ENCODE measurements at places on chromosomes 16 and 17.
A peak's percentile ranks its signal among the peaks of the same experiment; 100 is the strongest.

GRCh38 chr17:69575346-69575761 lies 160.9 kb downstream of the MAP2K6 start:
- DNase-seq: no peak

GRCh38 chr17:29568331-29569244 lies at the start of gene TP53I13:
TSS of gene TP53I13 (plus strand) at chr17:29568701. CDS start at chr17:29568759, 58 bp downstream.
- peak; percentile 58 for DNase-seq

- DNase-seq: no peak
Measured at GRCh38 chr16:57972306-57972705, 1.4 kb upstream of the CNGB1 start.

DNA sequence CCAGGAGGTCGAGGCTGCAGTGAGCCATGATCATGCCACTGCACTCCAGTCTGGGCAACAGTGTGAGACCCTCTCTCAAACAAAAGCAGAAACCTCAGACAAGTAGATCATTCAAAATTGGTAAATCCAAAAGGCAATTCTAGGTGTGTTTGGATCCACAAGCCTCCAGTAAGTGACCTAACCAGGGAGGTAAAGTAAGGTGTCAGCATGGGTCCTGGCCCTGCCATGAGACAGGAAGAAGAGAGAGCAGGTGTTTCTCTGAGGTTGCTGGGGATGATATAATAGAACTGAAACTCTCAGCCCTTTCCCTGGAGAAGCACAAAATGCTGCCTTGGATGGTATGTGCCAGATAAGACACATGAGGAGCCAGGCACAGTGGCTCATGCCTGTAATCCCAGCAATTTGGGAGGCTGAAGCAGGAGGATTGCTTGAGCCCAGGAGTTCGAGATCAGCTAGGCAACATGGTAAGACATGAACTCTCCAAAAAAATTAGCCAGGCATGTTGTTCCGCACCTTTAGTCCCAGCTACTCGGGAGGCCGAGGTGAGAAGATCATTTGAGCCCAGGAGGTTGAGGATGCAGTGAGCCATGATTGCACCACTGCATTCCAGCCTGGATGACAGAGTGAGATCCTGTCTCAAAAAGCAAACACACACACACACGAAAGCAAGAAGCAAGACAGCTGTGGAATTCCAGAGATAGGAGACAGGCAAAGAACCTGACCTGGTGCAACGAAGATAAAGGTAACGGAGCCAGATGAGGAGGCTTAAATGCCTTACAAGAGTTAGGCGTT lies 6.5 kb downstream of the TM4SF5 start:
- no peak for DNase-seq

- no peak for DNase-seq
Measured at GRCh38 chr17:64231567-64232141, 31.4 kb downstream of the TEX2 start.

DNA sequence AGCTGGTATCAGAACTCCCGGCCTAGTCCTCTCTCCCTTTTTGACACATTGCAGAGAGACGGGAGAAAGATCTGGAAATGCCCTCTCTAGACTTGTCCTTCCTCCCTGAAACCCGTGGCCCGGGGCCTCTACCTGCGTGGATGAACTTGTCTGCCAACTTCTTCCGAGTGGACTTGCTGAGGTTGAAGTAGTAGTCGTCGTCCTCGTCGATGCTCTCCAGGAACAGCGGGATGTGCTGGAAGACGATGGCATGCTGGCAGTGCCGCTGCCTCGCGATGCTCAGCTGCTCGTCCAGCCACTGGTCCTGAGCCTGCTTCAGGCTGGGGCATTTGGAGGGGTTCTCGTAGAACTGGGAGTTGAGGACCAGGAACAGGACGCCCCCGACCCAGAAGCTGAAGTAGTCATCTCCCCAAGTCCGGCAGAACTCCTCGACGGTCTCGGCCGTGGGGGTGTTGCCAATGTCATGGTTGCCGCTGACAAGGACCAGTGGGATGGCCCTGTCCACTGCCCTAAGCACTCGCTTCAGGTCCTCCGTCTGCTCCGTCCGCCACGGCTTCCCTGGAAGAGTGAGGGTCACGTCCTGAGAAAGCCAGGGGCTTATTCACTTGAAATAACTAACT lies 99.1 kb downstream of the CPPED1 start:
- no peak for DNase-seq

- no peak for DNase-seq
Measured at GRCh38 chr17:46028374-46028773, 29.3 kb downstream of the STH start.

DNA sequence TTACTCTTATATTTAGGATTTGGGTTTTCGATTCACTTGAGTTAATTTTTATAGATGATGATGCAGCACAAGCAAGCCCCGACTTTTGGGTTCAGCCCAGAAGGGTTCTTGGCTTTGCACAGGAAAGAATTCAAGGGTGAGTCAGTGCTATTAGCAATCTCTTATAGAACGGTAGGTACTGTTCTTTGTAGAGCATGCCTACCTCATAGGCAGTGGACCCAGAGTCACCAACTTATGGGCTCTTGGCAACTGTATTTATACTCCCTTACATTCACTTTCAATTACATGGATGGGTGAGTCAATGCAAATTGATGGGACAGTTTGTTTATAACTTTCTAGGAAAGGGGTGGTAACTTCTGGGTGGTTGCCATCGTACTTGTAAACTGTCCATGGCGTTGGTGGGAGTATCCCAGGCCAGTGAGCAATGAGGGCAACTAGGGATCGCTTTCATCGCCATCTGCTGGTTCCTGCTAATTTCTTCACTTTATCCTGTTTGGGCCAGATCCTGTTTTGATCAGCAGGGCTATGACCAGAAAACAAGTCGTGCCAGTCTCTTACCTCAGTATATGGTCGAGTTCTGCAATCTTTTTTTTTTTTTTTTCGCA lies 362.6 kb downstream of the CNTNAP4 start:
- DNase-seq: peak; percentile 2

DNA sequence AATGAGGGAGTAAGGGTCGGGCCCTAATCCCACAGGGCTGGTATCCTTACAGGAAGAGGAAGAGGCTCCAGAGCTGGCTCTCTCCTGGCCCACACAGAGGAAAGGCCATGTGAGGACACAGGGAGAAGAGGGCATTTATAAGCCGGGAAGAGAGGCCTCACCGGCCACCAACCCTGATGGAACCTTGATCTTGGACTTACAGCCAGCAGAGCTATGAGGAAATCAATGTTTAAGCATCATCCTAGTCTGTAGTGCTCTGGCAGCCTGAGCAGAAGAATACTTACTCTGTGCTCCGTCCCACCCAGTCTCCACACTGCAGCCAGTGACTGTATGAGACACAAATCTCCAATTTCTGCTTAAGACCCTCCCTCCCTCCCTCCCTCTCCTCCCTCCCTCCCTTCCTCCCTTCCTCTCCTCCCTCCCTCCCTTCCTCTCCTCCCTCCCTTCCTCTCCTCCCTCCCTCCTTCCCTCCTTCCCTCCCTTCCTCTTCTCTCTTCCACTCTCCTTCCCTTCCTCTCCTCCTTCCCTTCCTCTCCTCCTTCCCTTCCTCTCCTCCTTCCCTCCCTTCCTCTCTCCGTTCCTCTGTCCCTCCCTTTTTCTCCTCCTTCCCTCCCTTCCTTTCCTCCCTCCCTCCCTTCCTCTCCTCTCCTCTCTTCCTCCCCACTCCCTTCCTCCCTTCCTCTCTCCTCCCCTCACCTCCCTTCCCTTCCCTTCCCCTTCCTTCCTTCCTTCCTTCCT lies 8.9 kb upstream of the TMEM220 start:
- DNase-seq: no peak

DNA sequence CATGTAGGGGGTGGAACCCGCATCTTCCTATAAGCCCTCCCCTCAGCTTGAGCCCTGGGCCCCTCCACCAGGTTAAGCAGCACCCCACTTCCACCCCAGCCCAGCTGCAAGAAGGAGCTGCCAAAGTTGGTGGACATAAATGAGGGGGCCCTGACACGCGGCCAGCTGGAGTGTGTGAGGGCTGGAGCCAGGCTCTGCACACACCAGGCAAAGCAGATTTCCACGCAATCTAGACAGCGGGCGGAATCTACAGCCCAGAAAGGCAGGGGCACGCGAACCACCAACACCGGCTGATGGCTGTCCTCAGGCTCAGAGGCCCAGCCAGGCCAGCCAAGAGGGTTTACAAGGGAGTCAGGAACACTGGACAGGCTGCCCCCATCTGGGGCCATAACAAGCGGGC lies 171.2 kb downstream of the ZNF423 start:
- no peak for DNase-seq

DNA sequence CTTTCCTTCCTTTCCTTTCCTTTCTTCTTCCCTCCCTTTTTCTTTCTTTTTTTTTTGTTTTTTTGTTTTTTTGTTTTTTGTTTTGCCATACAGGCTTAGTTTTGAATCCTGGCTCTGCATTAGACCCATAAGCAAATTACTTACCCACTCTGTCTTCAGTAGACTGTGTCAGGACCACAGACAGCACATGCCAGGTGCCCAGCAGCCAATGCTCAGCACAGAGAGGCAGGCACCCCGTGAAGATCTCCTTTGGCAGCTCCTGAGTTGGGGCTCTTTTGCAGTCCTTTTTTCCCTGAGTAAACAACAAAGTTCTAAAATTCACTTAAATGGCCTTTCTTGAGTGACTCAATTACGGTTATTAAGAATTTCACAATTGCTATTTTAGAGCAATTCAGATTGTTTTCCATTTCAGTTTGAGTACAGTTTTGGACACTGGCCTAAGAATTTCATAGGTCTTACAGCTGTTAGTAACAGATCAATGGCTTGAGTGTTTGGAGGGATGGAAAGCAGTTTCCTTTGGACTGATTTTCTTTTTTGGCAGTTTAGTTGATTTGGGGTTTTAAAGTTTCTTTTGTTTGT lies 26.2 kb upstream of the SLC5A11 start:
- no peak for DNase-seq
